Suppressor macrophage treated with lipopolysaccharide for 4 hours (primary cell): ENCODE measurements at places on chromosomes 12 and 14.

DNA sequence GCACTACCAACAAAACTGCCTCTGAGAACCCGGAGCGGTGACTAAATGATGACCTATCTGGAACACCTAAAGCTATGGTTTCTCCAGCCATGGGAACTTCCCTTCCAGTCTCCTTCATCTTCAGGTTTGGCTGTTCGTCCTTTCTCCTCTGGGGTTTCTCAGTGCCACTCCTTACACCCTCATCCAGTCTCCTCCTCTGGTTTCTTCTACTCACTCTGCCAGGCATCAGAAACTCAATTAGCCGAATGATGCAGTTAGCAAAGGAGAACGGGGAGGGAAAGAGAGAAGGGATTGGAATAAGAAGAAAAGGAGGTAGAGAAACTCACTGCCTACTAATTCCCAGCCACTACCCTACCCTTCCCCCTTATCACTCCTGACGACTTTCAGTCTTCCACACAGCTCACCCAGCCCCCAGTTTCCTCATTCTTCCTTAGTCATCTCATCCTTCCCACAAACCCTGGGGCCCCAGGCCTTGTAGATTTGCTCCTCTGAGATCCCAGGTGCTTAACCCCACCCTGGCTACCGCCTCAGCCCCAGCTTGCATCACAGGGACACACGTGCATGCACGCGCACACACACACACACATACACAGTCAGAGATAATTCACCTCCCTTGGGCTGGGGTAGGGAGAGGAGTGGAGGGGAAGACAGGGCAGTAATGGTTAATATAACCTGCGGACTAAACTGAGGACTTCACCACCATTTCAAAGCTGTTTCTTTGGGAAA is 13.0 kb downstream of the FGD6 start:
- peak; percentile 85 for DNase-seq

DNA sequence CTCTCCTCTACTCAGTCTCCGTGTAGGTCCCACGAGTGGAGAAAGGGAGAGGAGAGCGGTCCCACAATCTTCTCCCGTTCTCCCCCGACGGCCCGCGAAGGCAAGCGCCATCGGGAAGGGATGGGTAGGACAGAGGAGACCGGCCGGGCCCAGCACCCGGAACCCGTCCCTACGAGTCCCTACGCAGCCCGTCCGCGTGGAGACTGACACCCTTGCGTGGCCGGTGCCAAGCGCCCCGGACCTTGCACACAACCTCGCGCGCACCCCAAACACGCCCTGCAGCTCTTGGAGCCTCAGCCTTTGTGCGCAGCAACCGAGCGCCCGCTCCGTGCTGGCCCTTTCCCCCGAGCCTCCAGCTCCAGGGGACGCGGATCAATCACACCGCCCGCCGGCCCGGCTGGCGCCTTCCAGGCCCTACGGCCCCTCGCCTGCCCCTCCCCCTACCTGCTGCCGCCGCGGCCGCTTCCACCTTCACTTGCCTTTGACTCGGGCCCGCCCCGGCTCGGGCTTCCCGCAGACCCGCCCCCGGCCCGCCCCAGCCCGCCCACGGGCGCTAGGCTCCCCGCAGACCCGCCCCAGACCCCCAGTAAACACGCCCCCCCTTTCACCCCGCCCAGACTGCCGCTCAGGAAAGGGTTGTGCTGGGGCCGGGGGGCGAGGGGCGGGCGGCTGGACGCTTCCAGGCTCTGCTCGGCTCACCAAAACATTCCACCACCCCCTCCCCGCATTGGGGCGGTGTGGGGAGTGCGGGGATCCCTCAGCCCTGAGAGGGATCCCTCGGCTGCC is at the start of gene NDRG2:
NDRG2 (minus strand) TSS at position 477 of the 786 bp plus-strand sequence. CDS start 1,746 bp downstream, outside the sequence.
- DNase-seq = no peak

DNA sequence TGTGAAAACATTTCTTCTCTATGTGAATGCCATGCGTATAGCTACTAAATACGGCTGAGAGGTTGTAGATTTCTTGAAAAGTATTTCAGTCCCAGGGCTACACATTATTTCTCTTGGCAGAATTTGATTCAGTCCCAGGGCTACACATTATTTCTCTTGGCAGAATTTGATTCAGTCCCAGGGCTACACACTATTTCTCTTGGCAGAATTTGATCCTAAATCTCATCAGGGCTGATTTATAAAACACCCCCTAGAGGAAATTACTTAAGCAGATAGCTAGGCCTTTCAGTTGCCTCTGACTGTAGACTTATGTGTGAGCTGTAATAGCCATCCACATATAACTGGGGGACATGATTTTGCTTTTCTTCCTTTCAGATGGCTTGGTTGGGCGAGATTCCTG is 50.4 kb downstream of the AK7 start:
- no peak for DNase-seq

DNA sequence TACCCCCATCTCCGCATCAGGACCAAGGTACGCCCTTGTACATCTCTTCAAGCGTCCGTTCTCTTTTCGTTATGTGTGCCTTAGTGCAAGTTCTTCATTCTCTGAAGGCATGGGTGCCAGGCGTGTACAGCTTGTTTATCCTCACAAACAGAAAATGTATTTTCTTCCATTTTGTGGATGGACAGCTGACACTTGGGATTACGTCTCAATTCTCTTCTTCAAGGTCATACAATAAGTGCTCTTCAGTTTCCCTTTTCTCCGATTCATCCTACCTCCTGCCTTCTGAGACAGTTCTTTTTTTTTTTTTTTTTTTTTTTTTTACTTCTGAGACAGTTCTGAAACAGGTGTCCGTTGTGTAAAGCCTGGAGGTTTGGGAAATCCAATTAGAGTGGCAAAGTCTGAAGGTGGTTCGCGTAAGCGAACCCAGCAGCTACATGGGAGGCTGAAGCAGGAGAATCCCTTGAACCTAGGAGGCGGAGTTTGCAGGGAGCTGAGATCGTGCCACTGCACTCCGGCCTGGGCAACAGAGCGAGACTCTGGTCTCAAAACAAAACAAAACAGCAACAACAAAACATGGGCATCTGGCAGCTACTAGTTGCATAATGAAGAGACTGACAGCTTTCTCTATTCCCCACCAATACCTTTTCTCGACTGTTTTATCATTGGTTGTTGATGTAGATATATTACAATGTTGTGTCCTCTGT is 734 bp downstream of the COX6A1 start:
- DNase-seq = no peak

DNA sequence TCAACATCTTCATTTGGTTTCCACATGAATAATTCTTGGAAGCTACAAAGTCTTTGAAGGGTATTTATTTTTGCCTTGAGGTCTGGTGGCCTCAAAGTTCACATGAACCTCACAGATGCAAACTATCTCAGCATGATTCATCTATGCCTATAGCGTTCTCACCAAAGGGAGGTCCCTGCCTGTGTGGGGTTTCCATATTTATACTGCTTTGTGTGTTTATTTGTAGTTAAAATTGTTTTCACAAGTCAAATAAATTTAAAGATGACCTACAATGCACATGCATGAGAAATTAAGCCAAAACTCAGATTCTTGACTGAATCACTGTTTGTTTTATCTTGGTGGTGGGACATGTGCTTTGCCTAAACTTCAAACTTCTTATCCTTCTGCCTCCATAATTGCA is 176.7 kb downstream of the PPM1H start:
- no peak for DNase-seq

DNA sequence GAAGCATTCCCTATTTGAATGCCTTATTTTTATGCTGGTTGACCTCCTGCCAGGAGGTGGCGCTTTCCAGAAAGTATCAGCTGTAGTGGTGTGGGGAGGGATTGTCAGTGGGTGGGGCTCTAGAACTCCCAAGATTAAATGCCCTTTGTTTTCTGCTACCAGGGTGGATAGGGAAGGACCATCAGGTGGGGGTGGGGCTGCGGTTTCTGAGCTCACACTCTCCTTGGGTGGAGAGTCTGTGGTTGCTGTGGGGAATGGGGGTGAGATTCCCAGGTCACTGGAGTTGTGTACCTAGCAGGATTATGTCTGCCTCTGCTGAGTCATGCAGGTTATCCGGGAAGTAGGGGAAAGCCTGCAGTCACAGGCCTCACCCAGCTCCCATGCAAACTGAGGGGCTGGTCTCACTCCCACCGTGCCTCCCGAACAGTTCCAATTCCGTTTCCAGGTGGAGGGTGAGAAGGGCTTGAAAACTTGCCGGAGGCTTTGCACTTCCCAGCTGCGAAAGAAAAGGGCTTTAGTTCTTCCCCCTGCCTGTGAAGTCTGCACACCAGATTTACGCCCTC is 68.3 kb downstream of the ALG10B start:
- DNase-seq = no peak

- no peak for DNase-seq
Measured at GRCh38 chr12:63224396-63224795, 73.4 kb upstream of the AVPR1A start.

- DNase-seq = no peak
Measured at GRCh38 chr14:74395094-74395493, 30.9 kb downstream of the SYNDIG1L start.

DNA sequence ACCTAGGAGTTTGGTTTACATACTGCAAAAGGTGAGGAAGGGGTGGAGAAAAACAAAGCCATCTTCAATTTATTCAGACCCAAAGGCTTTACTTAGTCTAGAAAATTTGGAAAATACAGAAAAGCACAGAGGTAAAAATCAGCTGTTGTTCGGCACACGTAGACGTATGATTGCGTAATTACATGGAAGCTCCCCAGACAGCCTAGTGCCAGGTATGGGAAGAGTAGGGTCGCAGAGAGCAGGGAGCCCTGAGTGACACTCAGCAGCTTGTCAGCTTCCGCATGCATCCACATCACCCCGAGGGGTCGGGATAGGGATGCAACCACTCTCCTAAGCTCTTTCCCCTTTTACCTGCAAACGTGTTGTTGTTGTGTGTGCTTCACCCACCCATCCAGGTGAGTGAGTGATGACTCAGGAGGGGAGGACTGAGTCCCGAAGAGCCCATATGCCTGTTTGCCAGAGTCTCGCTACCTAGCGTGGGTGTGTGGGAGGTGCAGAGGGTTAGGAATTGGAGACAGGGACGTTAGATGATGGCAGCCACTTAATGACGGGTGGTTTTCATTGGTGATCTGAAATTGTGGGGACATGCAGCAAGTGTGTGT is 20.1 kb downstream of the PIWIL1 start:
- no peak for DNase-seq
